Colonic mucosa (tissue), 4 donors: ENCODE measurements at places on chromosomes 2 and 18.

- no peak for DNase-seq
Observed at GRCh38 chr18:63099091-63099840, 220.3 kb downstream of the BCL2 start.

DNA sequence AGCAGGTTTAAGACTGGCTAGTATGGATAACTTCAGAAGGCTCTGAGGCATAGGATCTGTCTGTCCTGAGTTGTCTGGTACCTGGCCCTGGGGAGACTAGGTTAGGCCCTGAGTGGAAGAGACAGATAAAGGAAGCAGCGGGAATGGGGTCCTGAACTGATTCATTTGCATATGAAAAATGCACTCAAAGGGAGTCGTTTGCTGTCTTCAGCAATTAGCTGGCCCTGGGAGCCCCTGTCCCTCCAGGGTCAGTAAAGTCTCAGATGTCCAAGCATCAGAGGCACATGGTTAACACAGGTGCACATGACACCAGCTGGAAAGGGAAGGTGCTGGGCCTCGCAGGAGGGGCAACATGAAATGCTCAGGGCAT lies 172.4 kb downstream of the ACOXL start:
- no peak for DNase-seq

DNA sequence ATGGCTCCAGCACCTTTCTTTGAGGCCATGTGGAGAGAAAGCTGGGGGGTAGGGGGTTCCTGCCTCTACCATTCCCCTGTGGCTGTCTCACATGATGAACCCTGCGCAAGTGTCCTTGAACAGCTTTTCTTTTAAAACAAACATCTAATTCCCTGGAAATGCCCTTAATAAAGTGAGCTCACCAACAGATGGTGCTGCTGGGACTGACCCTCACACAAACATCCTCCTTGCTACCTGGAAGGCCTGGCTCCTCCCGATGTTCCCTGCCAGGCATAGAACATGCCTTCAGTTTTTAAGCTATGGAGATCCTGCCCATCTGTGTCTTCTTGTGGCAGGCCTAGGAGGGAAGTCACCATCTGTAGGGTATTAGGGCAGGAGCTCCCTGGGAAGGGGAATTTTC lies 60.7 kb upstream of the GATA6 start:
- no peak for DNase-seq

DNA sequence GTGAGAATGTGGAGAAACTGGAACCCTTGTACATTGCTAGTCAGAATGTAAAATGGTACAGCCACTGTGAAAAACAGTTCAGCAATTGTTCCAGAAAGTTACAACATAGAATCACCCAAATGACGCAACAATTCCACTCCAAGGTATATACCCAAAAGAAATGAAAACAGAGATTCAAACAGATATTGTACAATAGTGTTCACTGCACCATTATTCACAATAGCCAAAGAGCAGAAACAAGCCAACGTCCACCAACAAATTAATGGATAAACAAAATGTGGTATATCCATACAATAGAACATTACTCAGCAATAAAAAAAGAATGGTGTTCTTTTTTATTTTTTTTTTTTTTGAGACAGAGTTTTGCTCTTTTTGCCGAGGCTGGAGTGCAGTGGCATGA lies 10.9 kb downstream of the CLASP1 start:
- DNase-seq, result no peak

GRCh38 chr2:112174383-112174782 lies 36.2 kb downstream of the FBLN7 start:
- no peak for DNase-seq

DNA sequence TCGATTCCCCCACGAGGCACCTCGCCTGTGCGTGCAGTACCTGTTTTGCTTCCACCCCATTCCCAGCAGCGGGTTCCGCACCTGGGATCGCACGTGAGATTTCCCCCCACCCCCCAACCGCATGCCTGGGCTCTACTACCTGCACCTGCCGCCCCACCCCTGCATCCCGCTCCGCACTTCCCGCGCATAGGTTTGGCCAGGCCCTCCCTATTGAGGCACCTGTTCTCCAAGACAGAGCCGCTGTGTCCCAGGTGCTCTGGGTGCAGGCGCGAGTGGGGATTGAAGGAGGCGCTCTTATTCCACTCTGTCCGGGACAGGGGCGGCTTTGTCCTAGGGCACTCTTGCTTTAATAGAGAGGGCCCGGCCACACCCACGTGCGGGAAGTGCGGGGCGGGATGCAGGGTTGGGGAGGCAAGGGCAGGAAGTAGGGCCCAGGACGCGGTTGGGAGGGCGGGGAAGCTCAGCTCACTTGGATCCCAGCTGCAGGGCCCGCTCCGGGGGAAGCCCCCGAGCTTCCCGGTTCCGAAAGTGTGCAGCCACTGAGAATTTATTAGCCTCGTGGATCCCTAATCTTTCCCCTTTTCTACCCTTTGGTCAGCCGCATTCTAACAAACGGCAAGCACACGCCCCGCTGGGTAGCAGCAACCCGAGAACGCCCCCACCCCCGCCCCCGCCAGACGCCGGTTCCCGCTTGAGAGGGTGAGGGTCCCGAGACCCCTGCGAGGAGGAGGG lies 670 bp upstream of the MOCOS start:
- DNase-seq, result peak; percentile 73

DNA sequence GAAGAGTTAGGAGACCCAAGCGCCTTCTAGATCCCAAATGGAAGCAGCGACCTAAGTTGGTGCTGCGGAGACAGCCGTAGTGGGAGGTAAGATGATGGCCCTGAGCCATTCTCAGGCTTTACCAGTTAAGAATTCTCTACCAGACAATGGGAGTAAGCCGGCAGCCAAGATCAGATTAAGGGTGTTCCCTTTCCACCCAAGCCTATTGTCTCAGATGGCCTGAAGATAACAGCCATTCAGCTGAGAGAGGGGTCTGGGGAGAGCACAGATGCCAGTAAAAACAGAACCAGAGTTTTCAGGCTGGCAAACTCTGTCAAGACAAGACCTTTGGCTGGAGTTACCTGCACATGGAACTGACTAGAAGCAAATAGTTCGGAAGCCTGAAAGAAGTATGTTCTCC lies 191.7 kb upstream of the HAAO start:
- DNase-seq, result no peak

DNA sequence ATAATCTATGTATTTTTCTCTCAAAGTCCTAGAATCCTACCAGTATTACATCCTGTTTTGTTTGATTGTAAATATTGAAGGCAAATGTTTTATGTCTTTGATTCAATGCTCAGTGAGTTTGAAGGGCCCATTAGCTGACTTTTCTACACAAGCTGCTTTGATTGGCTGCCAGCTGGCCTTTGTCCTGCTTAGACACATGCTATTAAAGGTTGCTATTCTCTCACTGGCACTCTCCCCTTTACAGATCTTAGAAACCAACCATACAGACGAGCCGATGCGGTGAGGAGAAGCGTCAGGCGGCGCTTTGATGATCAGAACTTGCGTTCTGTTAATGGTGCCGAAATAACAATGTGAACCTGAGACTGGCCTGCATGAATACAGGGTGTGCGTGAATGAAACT lies 69.7 kb downstream of the PRPF40A start:
- peak; percentile 44 for DNase-seq
